ENCODE measurements at places on chromosomes 4 and X.
A peak's percentile ranks its signal among the peaks of the same experiment; 100 is the strongest.

GRCh38 chr4:115515772-115516171, 402.4 kb upstream of the NDST4 start:
- no peak for DNase-seq

DNA sequence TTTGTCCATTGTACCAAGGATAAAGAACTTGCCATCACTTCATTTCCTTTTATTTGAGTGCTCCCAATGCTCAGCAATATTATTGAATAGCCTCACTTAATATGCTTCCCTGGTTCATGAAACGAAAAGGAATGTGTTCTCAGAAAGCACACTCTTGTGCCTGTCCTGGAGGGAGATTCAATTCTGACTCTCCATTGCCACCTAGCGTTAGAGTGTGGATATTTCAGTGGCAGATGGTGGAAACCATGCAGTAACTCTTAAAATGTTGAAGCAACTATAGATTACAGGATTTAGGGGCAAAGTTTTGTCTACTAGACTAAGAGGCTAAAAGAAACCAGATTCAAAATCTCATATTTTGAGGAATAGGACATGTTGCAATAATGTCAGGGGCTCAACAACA, 36.0 kb downstream of the GAB3 start:
- DNase-seq = peak; percentile 29

DNA sequence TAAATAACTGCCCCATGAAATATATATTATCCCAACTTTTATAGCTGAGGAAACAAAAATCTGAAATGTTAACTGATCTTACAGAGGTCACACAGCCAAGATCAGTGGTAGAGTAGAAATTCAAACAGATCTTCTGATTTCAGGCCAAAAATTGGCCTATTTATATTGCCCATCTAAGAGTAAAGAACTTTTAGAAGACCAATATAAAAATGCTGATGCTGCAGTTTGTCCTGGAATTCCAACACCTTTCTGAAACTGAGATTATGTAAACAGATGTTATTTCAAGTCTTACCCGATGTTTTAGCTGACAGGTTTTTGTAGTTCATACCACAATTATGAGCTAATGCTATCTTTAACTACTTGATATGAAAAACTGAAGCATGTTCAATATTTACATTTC, 51.1 kb downstream of the SPANXN3 start:
- no peak for DNase-seq

DNA sequence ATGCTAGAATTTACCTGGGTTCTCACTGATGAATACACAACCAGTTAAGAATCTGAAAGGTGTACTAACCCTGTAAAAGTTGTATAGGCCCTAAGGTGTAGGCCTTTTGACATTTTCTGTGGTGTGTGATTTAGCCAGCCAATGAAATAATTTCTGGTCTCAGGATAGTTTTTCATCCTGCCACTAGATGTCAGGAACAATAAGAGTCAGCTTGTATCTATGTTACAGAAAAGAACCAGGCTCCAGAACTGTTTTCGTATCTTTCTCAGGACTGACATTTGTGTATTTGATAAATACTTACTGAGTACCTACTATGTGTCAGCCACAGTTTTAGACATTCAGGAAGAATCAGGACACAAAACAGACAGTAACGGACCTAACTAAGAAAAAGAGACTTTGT, 673.6 kb upstream of the TENM3 start:
- no peak for DNase-seq

- DNase-seq = no peak
These were observed 74.2 kb downstream of the LIMCH1 start for GRCh38 chr4:41611881-41612871.

- DNase-seq = no peak
These were observed 130.5 kb upstream of the TTC29 start for GRCh38 chr4:147076179-147076578.

DNA sequence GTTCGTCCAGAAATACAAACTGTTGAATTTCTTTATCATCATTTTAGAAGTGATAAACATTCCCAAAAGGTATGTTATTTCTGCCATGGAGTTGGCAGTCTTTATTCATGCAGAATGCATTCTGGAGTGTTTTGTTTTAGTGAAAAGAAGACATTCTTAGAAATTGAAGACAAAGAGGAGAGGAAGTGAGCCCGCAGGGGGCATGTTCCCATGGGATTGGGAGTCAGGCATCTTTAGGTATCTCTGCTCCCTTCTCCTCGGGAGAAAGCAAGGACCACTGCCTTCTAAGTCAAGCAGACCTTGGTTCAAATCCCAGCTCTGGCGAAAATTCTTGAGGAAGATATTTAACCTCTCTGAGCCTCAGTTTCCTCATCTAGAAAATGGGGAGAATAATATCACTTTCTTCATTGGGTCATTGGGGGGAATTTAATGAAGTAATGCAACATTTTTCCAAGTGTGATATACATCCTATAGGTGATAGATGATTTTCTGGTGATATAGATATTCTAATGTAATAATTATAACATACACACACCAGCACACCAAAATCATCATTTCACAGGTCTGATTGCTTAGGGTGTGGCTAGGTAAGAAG, 26.5 kb upstream of the CHRNA9 start:
- no peak for DNase-seq

- no peak for DNase-seq
These were observed 287.7 kb downstream of the PCDH7 start for GRCh38 chr4:31007858-31008257.

- DNase-seq = no peak
These were observed 6.0 kb upstream of the TBC1D9 start for GRCh38 chr4:140762202-140762601.

DNA sequence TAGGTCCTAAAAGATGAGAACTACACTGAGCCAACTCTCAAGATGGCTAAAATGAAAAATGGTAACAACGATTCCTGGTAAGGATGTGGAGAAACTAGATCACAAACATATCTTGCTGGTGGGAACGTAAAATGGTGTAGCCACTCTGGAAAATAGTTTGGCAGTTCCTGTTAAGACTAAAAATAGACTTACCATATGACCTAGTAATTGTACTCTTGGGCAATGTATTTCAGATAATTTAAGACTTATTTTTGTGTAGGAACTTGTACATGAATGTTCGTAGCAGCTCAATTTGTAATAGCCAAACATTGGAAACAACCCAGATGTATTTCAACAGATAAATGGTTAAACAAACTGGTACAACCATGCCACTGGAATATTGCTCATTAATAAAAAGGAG, 106.2 kb downstream of the HDAC8 start:
- DNase-seq = no peak

- no peak for DNase-seq
These were observed 1.4 kb downstream of the PAQR3 start for GRCh38 chr4:78937837-78938236.

DNA sequence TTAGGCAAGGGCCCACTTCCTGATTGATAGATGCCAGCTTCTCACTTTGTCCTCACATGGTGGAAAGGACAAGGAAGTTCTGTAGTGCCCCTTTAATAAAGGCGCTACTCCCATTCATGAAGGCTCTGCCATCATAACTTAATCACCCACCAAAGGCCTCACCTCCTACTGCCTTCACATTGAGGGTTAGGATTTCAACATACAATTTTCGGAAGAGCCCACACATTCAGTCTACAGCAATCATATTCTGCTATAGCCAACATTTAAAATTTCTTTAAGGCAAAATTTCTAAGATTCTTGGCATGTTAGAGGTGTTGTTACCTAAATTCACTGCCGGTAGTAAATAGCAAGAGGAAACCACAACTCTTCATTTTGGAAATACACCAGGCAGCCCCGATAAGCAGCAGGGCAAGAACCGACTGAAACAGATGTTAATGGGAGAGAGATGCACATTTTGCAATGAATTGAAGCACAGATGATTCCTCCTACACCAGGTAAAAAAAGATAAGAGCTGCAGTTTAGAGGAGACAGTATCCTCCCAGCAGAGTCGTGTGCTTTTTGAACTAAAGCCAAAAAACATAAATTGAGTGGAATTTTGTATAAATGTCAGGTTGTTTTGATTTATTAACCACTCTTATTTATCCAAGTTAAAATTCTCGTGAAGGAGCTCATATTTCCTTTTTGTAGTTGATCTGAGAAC, 594.9 kb downstream of the KCTD8 start:
- DNase-seq = no peak

- DNase-seq = no peak
These were observed 110.0 kb downstream of the CBR4 start for GRCh38 chr4:168900080-168900479.

DNA sequence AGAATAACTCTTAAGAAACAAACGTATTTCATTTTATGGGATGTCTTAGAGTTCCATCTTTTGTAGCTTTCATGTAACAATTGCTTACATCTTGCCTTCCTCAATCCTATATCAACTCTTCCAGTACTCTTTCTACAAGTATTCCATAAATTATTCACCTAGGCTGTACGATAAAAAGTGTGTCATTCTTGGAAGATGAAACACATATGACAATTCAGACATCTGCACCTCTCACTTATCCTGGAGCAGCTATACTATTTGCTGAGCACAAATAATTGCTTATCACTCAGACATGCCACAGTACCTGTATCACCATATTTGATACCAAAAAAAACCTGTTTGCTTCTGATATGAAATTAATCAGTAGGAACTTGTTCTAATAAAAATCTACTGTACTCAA, 1.0 kb downstream of the POF1B start:
- no peak for DNase-seq

- DNase-seq = no peak
These were observed 114.8 kb downstream of the CDS1 start for GRCh38 chr4:84697615-84698201.

- DNase-seq = peak; percentile 1
These were observed 176.2 kb upstream of the CXorf66 start for GRCh38 chrX:140141444-140142029.

DNA sequence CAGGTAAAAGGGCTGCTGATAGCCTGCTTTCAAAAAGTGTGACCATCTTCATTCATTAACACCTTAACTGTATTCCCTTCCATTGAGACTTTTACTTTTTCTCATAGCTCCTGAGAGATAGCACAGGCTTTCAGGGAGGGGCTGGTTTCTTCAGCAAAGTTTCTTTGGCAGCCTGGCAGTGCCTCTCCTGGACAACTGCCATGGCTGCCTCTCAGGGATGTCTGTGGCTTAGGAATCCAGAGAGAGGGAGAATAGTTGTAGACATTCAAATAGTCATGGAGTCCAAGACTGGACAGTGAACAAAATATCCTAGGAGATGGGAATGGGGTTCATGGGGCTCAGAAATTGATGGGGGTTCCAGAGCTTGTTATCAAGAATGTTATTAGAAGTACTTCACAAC, 81.1 kb downstream of the FAM47B start:
- no peak for DNase-seq

DNA sequence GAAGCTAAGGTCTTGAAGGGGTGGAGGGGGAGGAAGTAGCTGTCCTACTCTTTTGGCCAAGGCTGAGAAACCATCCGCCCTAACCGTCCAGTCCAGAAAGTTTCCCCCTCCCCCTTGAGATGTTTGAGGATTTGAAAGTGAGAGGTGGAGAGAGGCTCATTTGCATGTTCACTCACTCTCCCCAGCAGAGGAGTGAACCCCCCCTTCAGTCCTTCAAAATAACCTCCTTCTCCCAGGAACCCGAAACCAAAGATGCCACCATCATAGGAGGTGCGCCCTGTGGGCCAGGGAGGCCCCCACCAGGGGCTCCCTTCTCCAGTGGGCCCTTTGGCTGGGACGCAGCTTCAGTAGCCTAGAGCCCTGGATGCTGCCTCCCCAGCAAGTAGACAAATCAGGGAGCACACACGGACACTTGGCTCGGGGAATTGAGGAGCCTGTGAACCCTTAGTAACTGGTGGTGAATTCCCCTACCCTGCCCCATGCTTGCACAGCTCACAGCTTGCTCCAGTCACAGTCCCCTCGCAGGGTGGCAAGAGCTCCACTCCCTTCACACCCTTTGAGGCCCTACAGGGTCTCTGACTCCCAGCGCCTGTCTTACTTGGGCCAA, 25.6 kb downstream of the ELF4 start:
- DNase-seq = no peak

GRCh38 chr4:4460759-4461158, 73.9 kb downstream of the NSG1 start:
- no peak for DNase-seq

DNA sequence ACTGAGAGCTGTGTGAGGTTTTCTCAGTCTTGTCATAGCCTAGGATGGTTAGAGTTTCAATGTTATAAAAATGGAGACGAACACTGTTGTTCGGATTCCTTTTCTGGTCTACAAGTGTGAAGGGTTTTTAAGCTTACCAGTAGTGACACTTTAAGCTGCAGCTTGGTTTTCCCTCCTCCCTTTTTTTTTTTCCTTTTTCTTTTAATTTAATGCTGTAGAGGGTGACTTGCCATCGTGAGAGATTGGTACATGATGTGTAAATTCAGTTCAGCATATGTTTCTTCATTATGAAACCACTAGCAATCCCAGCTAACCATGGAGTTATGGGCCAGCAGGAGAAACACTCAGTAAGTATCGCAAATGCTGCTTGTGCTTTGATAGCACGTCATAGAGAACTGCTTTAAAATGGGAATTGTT, 165.0 kb downstream of the RAPGEF2 start:
- no peak for DNase-seq

GRCh38 chr4:113209153-113209552, 159.7 kb downstream of the ANK2 start:
- no peak for DNase-seq

DNA sequence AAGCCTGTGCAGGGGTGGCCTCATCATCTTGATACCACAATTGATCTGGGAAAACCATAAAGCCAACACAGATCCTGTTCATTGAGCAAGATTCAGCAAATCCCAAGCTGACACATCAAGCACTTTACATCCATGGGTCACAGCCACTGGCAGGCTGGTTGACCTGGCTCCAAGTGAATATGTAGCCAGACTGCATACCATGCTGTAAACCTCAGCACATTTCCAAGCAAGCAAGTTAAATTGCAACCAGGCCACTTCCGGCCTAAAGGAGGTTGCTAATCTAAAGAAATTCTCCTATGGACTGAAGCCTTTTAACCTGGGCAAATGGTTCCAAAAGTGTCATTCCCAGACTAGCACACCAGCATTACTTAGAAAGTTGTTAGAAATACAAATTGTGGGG, 54.4 kb upstream of the USP26 start:
- DNase-seq = no peak

GRCh38 chr4:173642509-173642908, 112.5 kb upstream of the HAND2 start:
- no peak for DNase-seq

GRCh38 chr4:107743532-107743931, 23.5 kb upstream of the PAPSS1 start:
- no peak for DNase-seq

DNA sequence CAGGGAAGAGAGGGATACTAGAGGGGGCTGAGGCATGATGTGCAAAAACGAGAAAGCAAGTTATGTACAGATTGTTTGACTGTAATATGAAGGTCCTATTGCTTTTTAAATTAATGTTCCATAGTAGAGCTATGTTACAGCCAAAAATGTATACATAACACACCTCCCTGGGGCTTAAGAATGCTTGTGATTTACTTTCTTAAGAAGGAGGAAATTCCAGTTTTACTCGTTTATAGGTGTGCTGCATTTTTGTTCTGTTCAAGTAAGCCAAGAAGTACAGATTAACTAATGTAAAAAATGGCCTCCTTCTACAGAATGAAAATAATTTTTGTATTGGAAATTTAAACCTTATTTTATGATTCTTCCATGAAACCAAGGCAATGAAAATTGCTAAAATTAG, 614.4 kb upstream of the NR3C2 start:
- DNase-seq = no peak

- no peak for DNase-seq
These were observed 189.1 kb upstream of the C1QTNF7 start for GRCh38 chr4:15238720-15239119.

GRCh38 chrX:150192816-150193215, 170.3 kb upstream of the MAMLD1 start:
- DNase-seq = no peak
